ENCODE measurements at places on chromosomes 16 and 17.

DNA sequence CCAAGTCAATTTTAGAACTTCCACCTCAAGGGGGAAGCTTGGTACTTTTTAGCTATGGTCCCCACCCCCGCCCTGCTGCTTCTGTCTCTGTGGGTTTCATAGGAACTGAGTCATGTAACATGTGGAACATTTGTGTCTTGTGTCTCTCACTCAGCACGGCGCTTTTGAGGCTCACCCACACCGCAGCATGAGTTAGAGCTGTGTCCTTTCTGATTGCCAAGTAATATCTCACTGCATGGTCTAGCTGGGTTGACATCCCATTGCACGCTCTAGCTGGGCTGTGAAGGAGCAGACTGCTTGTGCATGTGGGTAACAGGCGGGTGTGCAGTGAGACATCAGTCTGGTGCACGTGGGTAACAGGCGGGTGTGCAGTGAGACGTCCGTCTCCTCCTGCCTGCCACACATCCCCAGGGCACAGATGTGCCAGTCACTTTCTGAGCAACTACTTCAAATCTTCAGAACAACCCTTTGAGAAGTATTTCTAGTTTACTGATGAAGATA lies 26.4 kb upstream of the SLC7A5 start:
- peak; percentile 24 for DNase-seq

GRCh38 chr16:4510747-4511426 lies 27.7 kb downstream of the CDIP1 start:
- no peak for DNase-seq

GRCh38 chr17:76304226-76305134 lies 3.6 kb downstream of the QRICH2 start:
- DNase-seq, result no peak

GRCh38 chr16:16780588-16780987 lies 401.6 kb downstream of the NPIPA7 start:
- DNase-seq, result no peak

GRCh38 chr16:49650603-49651002 lies 205.3 kb downstream of the ZNF423 start:
- no peak for DNase-seq

GRCh38 chr17:4948166-4948930 lies at the start of gene PFN1:
Gene PFN1, minus strand, starts transcription at chr17:4948530. Its CDS starts 136 bp downstream, at chr17:4948394.
- peak; percentile 95 for DNase-seq

DNA sequence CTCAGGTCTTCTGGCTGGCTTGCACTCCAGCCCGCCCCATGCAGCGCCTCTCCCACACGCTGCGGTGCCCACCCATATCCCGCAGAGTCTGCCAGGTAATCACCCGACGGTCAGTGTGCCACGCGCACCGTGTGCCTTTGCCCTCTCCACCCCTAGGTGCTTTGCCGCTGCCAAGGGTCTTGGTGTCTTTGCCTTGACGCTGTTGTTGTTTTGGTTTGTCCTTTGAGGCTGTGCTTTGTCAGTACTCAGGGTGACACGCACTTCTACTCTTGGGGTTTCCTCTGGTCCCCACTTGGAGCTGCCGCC lies 30.1 kb downstream of the UBN1 start:
- DNase-seq, result no peak

GRCh38 chr16:13421726-13422125 lies 498.2 kb upstream of the ERCC4 start:
- DNase-seq, result peak; percentile 20

GRCh38 chr17:47981462-47981861 lies 10.5 kb downstream of the CDK5RAP3 start:
- DNase-seq, result no peak

DNA sequence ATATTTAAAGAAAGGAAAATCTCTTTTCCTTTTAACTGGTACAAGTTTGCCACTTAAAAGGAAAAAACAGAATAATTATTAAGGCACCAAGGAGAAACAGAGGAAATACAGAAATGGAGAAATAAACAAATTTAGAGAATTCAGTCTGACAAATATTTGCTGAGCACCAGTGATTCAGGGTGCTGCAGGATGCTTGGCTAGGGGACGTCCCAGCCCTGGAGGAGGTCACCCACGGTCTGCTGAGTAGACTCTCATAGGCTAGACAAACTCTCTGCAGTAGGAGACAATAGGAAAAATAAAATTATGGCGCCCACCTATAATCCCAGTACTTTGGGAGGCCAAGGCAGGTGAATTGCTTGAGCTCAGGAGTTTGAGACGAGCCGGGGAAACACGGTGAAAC lies 15.9 kb downstream of the C1QTNF1 start:
- no peak for DNase-seq

GRCh38 chr17:4678448-4679026 lies 25.4 kb downstream of the PELP1 start:
- peak; percentile 94 for DNase-seq

DNA sequence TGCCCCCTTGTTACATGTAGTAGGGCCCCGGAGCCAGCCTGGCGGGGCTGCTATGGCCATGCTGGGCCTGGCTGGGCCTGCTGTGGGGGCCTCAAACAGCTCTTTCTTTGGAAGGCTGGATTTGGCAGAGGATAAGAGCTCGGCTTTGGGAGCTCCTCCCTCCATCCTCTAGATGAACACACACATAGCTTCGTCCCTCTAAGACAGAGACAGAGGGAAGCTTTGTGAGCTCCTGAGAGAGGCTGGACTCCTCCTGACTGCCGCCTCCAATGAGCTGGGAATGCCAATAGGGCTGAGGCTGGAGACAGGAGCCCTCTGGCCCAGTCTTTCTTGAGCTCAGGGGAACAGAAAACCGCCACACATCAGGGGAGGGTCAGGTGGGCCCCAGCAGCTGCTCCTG lies 37.3 kb upstream of the CDC42EP4 start:
- DNase-seq, result no peak

DNA sequence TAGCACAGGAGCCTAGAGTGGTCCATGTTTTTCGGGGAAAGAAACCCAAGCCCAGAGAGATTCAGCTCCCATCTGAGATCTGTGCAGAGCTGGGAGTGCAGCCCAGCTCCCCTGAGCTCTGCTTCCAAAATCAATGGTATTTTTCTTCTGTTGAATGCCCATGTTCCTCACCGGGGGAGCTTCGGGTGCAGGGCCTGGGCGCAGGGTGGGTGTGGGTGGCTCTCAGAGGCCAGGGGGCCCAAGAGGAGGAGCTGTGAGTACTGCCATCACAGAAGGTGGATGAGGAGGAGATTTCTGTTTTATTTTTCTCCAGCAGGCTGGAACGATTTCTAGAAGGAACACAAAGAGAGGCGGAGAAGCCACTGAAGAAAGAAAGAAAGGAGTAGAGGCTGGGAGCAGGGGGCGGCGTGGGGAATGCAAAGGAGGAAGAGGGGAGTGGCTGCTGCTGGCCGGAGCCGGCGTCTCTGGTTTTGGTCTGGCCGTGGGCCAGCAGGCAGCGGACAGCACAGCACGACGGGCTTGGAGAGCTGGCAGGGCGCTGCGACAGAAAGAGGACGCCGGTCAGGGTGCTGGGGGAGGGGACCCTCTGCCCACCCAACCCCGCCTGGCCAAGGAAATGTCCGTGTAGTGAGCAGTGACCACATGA lies 76.2 kb upstream of the KSR1 start:
- peak; percentile 45 for DNase-seq

GRCh38 chr17:39809221-39809620 lies 54.9 kb downstream of the IKZF3 start:
- DNase-seq, result no peak

DNA sequence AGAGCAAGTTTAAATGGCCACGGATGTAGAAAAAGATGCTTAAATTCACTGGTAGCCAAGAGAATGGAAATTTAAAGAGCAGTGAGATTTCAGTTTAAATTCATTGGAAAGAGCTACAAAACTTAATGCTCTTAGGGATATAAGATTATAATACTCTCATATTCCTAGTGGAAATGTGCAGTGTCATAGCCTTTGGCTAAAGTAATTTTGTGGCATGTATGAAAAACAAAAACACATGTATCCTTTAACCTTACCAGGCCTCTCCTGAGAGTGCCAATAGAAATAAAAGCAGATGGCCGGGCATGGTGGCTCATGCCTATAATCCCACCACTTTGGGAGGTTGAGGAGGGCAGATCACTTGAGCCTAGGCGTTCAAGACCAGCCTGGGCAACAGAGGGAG lies 289.2 kb downstream of the PHKB start:
- no peak for DNase-seq

DNA sequence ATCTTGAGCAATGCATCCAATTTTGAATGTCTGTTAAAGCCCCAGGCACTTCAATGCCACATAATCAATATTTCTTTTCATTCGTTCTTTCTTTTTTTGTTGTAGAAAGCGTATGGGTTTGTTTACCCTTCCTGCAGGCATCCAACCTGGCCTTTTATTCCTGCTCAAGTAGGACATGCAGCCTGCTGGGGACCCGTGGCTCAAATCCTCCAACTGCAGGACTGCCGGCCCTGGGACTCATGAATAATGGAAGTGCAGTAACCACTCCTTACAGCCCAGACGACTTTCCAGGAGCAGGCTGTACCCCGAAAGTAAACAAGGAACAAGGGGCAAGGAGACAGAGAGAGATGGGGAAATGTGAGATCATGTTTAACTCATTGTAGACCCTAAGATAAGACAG lies 126.4 kb downstream of the SALL1 start:
- DNase-seq, result no peak

DNA sequence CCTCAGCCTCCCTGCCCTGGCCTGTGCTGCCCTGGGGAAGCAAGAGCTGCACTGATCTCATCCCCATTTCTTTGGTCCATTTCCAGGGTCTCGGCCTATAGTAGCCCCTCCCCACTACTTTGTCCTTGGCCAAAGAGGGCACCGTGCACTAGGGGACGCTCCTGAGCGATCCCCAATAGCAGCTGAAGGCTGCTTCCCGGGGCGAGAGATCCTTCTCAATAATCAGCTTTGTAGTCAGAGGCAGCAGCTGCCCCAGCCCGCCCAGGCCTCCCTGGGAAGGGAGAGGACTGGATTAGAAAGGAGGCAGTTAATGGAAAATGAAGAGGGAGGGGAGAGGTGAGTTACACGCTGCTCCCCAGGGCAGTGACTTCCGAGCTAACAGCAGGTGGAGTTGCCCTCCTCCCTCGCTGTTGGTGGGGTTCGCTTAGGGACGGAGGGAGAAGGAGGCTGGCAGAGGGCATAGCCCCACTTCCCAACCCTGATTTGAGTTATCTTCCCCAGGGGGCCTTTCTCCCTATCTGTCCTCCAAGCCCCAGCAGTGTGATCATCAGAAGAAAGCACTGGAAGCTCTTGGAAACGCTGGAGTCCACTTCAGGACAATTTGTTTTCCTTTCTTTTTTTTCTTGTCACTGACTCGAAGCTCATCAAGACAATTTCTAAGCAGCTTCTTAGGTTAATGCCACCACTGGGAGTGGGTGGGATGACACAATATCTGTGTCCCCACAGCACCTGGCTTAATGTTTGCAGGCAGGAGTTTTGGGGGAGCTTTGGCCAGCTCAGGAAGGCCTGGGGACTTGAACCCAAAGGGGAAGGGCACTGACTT lies 2.6 kb downstream of the MXRA7 start:
- DNase-seq, result no peak

- DNase-seq, result peak; percentile 74
Observed at GRCh38 chr17:78883089-78883532, 19.9 kb downstream of the CEP295NL start.

GRCh38 chr17:75300280-75300679 lies 11.0 kb upstream of the SLC25A19 start:
- no peak for DNase-seq

DNA sequence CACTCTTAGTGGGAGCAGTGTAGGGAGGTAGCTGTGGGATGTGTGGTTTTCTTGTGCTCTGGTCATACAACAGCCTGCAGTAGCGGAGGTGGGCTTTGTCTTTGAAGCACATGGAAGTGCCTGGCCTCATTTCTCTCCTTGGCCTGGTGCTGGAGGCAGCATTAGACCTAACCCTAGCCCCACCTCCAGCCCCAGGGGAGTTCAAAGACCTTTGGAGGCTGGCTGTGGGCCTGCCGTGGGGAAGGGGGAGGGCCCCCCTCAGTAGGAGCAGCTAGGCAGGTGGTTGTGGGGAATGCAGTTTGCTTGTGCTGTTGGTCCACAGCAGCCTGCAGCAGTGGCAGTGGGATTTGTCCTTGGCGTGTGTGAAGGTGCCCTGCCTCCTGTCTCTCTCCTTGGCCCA lies 91.7 kb downstream of the BCAS3 start:
- DNase-seq, result no peak

DNA sequence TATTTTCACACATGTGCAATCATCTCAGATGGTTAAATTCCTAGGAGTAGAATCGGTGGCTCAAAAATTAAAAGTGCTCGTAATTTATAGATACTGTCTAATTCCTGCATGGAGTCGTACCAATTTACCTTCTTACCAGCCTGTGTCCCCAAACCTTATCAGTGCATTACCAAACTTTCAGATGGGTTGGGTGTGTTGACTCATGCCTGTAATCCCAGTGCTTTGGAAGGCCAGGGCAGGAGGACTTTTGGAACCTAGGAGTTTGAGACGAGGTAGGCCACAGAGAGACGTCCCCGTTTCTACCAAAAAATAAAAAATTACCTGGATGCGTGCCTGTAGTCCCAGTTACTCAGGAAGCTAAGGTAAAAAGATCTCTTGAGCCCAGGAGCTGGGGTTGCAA lies 34.5 kb upstream of the GPRC5B start:
- no peak for DNase-seq

DNA sequence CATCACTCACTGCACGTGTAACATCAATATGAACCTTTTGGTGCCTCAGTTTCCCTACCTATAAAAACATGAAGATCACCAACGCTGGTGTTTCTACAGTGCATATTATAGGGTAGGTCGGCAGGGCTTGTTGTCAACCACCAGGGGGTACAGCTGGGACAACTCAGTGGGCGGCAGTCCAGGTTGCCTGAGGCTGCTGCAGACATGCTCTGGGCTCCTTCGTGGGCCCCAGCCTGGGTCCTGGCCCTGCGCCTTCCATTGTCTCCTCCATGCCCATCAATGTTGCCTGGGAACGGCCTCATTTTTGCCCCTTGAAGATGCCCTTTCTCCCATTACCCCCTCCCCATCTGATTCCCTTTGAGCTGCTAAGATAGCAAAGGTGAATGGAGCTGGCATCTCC lies 89.8 kb downstream of the GSG1L start:
- no peak for DNase-seq

- peak; percentile 24 for DNase-seq
Observed at GRCh38 chr17:37089956-37090355, 141.2 kb downstream of the AATF start.

- peak; percentile 69 for DNase-seq
Observed at GRCh38 chr17:44308320-44308818, at the start of gene RUNDC3A. Gene RUNDC3A, plus strand, starts transcription at chr17:44308601. Its CDS starts 232 bp downstream, at chr17:44308833.

DNA sequence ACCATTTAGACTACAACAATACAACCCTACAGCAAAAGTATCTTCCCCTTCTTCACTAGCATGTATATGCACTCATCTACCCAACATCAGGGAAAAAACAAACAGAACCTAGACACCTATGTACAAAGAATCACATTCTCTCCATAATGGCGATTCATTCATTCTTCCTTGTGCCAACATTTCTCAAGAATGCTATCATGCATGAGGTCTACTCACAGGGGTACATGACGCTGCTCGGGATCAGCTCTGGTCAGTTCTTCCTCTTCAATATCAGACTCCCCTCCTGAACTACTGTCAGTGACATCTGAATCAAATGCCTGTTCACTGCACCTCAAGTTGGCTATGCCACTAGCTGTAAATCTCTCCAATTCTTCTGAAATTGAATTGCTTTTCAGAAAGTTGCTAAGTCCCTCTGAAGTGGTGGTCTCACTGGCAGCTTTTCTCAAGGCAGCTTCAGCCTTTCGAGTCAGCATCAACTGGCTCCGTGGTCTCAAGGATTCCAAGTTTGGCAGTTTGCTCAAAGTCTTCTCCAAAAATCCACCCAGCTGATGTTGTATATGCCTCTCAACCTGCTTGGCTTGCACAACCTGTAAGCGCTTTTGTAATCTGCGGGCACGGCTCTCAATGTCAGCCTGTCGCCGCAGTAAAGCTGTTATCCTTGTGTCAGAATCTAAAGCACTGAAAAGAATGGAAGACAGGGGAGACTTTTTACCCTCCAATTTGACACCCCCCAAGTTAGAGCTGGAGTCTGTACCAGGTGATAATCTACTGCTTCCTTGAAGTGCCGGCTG lies 22.4 kb downstream of the KANSL1 start:
- no peak for DNase-seq

Data from iris pigment epithelial cell (primary cell).